ENCODE measurements at places on chromosomes 5 and 9.

DNA sequence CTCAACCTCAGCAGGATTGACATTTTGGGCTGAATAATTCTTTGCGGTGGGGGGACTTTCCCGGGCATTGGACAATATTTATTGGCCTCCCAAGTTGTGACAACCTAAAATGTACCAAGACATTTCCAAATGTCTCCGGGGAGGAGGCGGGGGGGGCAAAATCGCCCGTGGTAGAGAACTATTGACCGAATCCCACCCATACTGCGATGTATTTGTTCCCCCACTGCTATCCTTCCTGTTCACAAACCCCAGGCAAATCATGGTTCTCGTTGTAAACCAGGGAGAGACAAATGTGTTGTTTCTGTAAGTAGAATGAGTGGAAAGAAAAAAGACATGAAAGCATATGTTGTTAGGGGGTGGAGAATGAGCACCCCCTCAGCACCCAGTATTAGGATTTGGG, 141.9 kb downstream of the PSAT1 start:
- DNase-seq, result no peak

GRCh38 chr5:66966439-66966838, 230.2 kb downstream of the CD180 start:
- DNase-seq, result no peak

- DNase-seq, result no peak
Observed at GRCh38 chr5:14998491-14998890, 126.9 kb upstream of the ANKH start.

GRCh38 chr9:133237035-133237731, 28.1 kb upstream of the OBP2B start:
- no peak for DNase-seq

DNA sequence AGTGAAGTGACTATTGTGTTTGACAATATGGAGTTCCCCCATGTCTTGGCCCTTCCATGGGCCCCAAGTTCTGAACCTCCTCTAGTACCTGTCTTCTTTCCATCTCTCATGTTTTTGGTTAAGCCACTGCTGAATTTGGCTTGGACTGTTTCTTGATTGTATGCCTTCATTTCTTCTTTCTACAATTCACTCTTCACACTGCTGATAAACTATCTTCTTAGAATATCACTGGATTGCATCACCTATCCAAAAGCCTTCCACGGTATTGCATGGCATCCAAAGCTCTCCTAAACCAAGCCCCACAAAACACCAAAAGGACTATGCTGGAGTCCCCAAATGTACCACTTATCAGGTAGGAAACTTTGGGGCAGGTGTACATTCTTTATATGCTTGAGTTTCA, 4.3 kb upstream of the POC5 start:
- DNase-seq, result no peak

DNA sequence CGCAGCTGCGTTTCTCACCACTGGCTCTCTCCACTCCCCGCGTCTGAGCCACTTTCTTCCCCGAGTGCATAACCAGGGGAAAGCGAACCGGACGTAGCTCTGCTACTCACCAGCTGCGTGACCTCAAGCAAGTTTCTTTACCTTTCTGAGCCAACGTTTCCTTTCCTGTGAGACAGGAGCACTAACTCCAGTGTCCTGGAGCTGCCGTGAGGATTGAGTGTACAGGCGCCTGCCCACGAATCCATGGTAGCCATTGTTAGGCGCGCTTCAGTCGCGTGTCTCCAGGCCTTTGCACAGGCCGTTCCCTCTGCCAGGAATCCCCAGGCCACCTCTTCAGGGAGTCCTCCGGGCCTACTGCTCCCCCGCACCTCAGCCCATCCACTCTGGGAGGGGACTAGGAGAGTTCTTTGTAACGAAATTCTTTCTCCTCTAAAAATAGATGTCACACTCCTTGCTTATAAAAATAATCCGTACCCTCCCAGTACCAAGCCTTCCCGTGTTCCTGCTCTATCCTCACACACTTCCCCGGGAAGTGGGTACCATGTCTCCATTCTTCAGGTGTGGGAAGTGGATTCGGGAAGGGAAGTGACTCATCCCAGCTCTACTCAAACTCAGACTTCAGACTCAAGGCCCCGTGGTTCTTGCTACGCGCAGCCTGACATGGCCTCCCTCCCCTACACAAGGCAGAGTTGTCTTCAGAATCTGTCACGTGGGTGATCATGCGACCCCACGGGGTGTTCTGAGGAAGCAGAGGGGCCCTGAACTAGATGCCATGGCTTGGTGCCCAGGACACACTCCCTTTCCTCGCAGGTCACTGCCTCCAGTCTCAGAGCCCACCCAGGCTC, 16.1 kb upstream of the CRB2 start:
- no peak for DNase-seq

GRCh38 chr5:146528236-146528635, 12.2 kb upstream of the GPR151 start:
- DNase-seq, result no peak

DNA sequence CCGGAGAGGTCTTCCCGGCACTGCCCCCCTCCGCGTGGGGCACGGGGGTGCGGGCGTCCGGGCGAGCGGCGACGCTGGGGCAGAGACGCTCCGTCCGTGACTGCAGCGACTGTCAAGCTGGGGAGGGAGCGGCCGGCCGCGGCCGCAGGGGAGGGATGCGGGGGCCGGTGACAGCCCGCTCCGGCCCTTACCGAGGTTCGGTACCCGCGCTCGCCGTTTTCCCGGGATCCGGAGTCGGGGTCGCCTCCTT, 400 bp downstream of the KDM4C start:
- no peak for DNase-seq

DNA sequence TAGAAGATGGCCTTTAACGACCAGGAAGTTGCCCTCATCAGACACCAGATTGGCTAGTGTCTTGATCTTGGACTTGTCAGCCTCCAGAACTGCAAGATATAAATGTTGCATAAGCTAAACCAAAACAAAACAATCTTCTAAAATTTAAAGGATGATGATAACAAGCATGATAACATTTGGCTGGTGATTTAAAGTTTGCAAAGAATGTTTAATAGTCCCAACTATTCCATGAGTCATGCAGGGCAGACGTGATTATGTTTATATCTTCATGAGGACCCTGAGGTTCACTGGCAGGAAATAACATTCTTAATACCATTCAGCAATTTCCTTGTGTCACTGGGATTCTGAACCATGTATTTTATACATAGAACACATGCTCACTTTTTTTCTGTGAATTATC, 319.8 kb downstream of the HCN1 start:
- no peak for DNase-seq

DNA sequence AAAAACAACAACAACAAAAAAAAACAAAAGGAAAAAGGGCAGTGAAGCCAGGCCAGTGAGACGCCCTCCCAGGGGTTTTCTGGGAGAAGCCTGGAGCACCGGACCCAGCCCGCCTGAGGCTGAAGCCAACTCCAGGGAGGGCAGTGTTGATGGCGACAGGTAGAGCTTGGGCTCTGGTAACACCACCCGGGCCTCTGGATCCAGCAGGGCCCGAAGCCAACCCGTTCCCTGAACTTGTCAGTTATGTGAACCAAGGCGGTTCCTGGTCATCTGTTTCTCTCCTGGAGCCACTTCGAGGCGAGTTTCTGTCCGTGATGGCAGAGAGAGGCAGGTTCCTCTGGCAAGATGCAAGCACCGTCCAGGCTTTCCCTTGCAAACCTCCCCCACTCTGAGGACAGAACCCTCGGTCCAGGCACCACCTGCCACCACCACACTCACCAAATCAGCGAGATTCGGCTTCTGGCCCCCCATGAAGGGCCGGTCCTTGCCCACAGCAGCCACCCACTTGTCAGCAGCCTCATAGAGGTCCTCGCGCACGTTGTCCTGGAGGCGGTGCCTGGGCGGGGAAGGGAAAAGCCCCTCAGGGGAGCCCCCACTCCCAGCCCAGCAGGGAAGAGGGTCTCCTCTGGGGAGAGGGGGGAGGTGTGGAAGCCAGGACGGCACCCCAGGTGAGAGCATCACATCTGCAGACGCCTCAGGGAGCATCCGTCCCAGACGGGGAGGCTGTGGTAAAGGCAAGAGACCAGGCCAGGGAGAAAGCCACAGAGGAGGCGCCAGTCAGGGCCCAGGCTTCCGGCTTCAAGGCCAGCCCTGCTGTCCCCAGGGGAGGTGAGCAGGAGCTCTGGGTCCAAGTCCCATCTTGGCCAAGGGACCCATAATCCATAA, 5.4 kb downstream of the PTGES2 start:
- DNase-seq, result no peak

Data from NCI-H1694 (cell line).